Karpas-422 (cell line): ENCODE measurements at places on chromosomes 13 and 19. TPM values are rescaled to one million over a fixed set of nuclear protein-coding genes. Genes with fewer than 3 reads are reported as not detected.
A peak's percentile ranks its signal among the peaks of the same experiment; 100 is the strongest.

DNA sequence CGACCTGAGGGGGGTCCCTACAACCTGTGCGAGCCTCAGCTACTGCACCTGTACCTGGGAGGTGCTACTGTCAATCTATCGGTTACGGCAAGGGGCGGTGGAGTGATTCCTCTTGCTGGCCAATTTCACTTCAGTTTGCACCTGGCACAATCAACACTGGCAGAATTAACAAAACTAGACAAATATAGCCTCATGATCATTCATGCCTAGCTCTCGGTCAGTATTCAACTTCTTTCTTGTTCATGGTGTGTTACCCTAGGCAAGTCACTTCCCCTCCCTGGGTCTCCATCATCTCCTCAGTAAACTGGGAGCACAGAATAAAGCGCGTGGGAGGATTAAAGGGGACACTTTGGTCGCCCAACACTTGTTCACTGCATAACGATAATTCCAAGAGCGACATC lies 618 bp downstream of the HAUS8 start:
- no peak for DNase-seq

DNA sequence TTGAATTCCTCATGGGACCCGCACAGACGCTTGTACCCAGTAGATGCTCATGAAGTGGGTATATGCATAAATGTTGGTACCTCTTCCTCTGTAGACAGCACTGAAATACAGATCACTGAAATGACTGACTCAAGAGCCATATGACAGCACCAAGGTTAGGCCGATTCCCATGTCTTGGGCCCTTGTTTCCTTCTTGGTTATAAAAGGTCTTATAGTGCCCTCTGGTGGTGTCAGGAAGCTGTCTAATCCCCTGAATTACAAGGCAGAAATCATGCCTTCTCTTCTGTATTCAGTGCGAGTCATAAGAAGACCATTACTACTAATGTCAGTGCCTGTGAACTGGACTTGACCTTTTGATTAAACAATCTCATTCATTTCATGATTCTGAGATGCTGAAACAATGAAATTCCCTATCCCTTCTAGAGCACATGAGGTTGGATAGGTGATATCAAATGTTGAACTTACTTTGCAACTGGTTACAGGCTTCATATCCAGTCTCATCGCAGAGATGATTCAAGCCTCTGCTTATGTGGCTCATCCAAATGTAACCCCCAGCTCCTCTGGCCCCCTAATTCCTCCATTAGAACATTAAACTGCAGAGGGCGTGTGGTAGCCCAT lies 59.7 kb downstream of the SPATA13 start:
- peak; percentile 90 for DNase-seq

The EPSTI1 gene
- total RNA-seq, result 11.4 and 15.0 TPM in 2 replicates

DNA sequence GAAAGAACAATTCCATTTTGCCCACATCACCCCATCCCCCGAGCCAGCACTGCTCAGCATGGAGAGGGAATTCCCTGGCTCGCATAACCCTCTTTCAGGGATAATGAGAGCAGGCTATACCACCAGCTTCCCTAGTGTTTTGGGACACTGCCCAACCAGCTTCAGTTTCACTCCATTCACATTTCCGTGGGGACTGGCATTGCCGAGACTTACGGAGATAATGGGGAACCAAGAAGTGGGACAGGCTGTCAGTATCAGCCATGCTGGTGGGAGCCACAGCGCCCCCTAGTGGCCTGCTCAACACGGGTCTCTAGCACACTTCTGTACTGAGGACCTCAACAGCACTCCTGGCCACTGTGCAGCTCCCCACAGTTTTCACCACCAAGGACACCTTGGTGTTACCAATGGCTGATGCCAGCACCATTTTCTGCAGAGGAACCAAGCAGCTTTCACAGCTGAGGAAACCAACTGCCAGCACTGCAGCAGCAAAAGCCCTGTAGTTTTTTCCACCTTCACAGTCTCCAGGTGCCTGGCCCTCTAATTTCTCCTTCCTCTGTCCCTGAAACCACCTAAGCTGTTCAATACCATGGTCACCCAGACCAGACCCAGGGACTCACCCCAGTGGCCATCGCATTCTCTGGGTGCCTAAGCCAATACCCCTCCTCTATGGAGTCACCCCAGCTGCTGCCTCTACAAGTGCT lies 23.7 kb downstream of the SLC6A16 start:
- DNase-seq, result peak; percentile 98

- no peak for DNase-seq
Observed at GRCh38 chr13:64767054-64767453, 2463.1 kb downstream of the PCDH9 start.

DNA sequence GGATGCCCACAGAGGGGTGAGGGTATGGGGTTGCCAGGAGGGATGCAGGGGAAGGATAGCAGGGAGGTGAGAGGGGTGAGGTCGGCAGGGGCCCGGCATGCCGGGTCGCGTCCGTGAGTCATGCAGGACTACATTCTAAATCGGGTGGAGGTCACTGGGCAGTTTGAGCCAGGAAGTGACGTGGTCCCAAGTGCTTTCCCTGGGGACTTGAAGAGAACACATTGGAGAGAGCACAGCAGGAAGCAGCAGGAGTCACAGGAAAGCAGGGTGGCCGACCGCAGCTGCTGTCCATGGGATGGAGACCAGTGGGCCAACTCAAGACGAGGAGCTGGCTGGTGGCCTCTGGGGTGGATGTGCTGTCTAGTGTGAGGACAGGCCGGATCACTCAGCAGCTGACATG lies 92.0 kb upstream of the WASF3 start:
- no peak for DNase-seq
